ENCODE measurements at places on chromosomes 12 and 14.

- DNase-seq: no peak
Observed at GRCh38 chr12:108379823-108380222, 40.7 kb upstream of the CMKLR1 start.

DNA sequence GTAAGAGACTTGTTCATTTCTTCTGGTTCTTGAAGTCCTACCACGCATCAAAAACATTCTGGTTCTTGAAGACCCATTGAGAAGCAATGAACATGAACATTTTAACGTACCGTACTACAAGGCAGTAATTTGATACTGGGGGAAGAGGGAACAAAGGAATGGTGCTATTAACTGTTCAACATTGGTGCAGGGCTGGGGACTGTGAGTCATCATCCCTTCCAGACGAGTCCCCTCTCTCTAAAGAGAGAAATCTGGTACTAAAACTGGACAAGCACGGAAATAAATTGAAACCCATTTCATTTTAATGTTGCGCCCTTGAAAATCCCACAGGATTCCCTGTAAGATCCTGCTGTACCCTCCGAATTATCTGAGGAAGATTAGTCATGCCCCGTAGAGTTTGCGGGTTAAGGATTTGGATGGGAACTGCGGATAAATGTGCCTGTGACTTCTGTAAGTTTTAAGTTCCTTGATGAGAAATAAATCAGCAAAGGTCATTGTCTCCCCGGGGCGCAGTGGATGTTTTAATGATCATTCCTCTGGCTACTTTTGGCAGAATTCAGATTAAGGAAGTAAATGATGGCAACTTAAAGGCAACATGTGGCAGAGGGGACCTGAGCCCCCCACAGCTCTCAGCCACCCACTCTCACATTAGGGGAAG lies 78.6 kb downstream of the KCNK13 start:
- DNase-seq: no peak

DNA sequence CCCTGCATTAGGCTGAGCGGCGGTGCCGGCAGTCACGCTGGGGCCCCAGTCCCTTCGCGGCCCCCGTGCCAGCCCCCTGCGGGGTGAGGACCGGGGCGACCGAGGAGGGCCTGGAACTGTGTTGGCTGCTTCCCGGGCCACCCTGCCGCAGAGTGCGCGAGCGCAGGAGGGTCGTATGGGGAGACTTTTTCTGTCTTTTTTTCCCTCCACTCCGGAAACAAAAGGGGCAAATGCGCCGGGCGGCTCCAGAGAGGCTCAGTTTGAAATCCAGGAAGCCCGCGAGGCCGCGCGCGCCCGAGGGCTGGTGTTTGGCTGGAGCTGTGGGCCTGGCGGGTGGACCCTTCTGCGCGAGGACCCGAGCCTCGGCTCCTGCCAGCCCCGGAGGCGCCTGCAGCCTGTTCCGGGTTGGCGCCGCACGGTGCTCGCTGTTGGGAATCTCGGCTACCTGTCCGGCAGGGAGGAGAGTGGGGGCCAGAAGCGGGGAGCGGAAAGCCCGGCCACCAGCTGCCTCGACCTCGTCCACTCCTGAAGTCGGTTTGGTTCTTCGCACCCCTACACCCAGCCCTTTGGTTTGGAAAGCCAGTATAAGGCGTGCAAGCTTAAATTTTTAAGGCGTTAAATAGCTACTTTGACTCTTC lies 638 bp downstream of the PLEKHG3 start:
- DNase-seq: no peak

DNA sequence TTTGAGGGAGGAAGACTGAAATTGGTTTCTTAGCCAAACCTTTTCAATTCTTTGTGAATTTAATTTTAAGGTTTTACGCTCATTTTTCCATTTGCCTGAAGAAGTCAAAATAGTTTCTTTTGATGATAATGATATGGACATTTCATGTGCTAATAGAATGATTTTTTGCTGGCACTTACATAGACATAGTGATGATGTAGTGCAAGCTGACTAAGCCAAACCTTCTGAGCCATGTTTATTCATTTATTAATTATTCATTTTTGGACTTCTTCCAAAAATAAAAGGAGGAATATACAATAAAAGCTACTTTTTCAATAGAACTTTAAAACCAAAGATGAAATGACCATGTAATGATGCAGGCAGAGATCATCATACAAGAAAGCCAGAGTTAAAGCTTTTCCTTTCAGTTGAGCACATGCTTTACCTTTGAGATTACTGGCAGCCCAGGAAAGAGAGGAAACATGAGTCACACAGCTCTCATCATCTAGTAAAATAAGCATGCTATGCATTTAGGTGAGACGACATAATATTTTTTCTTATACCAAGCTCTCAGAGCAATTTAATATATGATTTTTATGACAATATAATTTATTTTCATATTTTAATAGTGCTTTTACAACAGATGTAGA lies 24.8 kb downstream of the KCNA1 start:
- no peak for DNase-seq

GRCh38 chr12:77514511-77514910 lies 316.2 kb upstream of the NAV3 start:
- no peak for DNase-seq

DNA sequence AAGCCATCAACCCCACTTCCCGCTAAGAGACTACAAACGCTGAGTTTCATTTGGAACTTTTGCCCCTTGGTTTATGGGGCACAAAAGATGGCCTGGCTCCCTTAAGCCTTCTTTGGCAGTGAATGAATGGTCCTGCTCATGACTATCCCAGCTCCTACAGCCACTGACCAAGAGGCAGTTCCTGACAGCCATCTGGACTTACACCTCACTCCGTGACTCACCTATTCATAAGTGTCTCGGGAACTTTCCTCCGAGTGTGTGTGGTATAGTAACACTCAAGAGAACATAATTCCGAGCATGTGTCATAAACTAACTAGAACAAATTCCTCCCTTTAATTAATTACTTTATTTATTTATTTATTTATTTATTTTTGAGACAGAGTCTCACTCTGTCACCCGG lies 51.9 kb upstream of the NUDT4 start:
- no peak for DNase-seq

Measured in GM10248 (cell line).